ENCODE measurements at places on chromosomes 1 and 21. TPM values are rescaled to one million over a fixed set of nuclear protein-coding genes. Genes with fewer than 3 reads are reported as not detected.
A peak's percentile ranks its signal among the peaks of the same experiment; 100 is the strongest.

The ZFP69B gene
- 2.3 TPM for total RNA-seq

The TCHH gene
- not detected for total RNA-seq

The NKAIN1 gene
- total RNA-seq, result not detected

The RPF1 gene
- total RNA-seq, result 37.5 TPM

The HSD3B2 gene
- total RNA-seq, result 3.9 TPM

GRCh38 chr1:186735463-186735862, 55.2 kb upstream of the PTGS2 start:
- H3K4me3 ChIP-seq, result no peak overlapping the region
- DNase-seq, result no peak
- no peaks in the 10 kb centered on the region for H3K27me3 ChIP-seq
- H3K4me1 ChIP-seq, result no peaks in the 10 kb centered on the region
- no peak overlapping the region for H3K27ac ChIP-seq

DNA sequence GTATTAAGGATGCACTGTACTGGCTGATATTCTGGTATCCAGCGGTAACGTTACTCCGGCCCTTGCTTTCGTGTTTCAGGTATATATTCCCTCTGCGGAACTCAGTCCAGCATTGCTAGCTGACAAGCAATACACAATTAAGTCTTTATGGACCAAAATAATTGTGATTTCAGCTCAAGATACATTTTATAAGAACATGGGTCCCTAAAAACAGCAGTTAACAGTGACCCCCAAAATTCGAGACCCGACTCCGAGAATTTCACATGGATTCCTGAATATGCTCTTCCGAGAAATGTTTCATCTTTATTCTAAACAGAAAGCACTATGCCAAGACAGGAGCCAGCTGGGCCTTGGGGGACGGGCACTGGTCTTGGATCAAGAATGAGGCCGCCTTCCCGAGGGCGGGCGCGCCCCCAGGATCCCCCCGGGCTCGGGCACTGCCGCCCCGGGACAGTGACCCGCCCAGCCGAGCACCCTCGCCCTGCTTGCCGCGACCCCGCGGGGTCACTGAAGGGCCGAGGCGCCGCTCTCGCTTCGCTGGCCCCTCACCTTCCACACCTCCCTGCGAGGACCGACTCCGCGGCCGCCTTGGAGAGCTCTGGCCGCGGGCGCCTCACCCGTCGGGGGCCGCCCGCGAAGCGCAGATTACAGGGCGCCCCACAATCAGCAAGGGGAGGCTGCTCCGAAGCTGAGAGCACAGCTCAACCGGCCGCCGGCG, 610 bp downstream of the SCYL3 start:
- peak overlapping the region; percentile 74 for H3K4me3 ChIP-seq
- DNase-seq, result no peak
- H3K36me3 ChIP-seq, result peaks cover 7% of the 10 kb centered on the region
- H3K27ac ChIP-seq, result peak overlapping the region; percentile 95

DNA sequence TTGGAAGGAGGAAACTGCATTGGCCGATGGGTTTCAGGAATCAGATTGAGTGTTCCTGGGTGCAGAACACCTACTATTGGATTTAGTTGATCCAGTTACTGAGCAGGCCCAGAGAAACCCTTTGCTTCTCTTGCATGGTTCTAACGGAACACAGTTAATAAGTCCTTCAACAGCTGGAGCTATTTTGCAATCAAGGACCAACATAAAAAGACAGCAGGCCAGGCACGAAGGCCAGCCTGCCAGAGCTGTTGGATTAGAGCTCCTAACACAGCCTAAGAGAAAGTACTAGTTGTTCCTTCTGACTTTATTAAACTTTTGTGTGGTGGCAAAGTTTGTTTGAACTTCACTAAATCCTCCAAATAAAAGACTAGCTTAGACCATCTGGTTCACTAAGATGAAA, 148.0 kb upstream of the LMO4 start:
- no peaks in the 10 kb centered on the region for H3K4me1 ChIP-seq
- H3K36me3 ChIP-seq, result no peaks in the 10 kb centered on the region
- H3K27ac ChIP-seq, result no peak overlapping the region
- DNase-seq, result no peak
- H3K4me3 ChIP-seq, result no peak overlapping the region

DNA sequence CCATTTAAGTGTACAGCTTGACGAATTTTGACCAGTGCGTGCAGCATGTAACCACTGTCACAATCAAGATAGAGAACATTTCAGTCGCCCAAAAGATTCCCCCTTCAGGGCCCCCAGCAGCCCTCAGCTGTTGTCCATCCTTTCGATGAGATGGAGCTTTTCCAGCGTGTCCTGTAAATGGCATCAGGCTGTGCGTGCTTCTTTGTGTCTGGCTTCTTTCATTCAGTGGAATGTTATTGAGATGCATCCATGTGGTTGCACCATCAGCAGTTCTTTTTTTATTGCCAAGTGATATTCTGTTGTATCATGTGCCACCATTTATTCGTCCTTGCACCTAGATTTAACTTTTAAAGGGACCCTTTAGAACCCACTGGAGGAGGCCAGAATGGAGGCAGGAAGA, 21.9 kb downstream of the UBE2Q1 start:
- H3K4me3 ChIP-seq, result no peak overlapping the region
- peaks cover 3% of the 10 kb centered on the region for H3K36me3 ChIP-seq
- DNase-seq, result no peak
- H3K27me3 ChIP-seq, result no peaks in the 10 kb centered on the region
- no peaks in the 10 kb centered on the region for H3K4me1 ChIP-seq

- no peak for DNase-seq
- no peaks in the 10 kb centered on the region for H3K4me1 ChIP-seq
- H3K27me3 ChIP-seq, result no peaks in the 10 kb centered on the region
- H3K36me3 ChIP-seq, result no peaks in the 10 kb centered on the region
Observed at GRCh38 chr1:231274119-231274825, 33.3 kb downstream of the GNPAT start.

DNA sequence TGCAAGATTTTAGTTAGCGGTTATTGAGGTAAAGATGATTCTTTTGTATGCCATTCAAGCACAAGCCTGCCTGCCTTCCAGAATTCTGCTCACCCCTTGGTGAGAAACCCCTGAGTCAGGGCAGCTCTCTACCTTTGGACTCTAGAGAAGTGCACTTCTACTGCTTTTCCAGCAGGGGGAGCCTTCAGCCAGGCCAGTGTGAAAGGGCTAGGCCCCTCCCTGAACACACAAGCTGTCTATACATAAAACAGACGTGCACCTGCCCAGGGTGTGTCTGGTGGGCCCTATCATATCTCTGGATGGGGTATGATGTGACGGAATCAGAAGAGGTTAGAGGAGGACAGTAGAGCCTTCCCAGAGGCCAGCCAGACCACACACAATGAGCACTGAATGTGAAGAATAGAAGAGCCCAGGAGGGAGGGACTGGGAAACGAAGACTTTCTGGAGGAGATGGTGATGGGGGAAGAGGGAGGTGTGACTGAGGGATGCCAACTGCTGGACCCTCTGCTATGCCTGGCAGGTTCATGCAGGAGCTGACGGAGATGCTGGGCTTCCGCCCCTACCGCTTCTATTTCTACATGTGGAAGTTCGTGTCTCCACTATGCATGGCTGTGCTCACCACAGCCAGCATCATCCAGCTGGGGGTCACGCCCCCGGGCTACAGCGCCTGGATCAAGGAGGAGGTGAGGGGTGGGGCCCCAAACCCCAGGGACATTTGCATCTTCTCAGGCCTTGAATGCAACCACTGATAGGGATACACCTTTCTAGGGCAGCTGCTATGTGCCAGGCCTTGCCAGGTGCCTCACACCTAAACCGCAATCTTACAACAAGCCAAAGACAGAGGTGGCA, 13.0 kb upstream of the KCNC4 start:
- no peaks in the 10 kb centered on the region for H3K27me3 ChIP-seq
- no peak overlapping the region for H3K27ac ChIP-seq
- no peak overlapping the region for H3K4me3 ChIP-seq
- H3K4me1 ChIP-seq, result no peaks in the 10 kb centered on the region
- no peak for DNase-seq

DNA sequence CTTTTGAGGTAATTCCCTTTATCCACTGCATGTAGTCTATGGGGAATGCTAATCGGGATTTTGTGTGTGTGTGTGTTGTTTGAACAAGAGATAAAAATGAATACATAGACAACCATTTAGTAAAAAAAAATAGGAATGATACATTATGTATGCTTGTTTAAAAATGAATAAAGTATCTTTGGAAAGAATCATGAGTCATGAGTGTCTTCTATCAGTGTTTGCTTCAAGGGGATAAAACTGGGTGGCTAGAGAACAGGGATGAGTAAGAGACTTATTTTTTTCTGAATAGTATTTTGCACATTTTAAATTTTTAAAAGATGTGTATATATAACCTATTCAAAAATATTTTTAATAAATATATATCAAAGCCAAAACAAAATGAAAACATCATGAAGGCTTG, 839.4 kb upstream of the ADGRL4 start:
- H3K27ac ChIP-seq, result no peak overlapping the region
- no peaks in the 10 kb centered on the region for H3K36me3 ChIP-seq
- no peak overlapping the region for H3K4me3 ChIP-seq
- no peaks in the 10 kb centered on the region for H3K4me1 ChIP-seq
- DNase-seq, result no peak

- no peak for DNase-seq
- no peaks in the 10 kb centered on the region for H3K4me1 ChIP-seq
- H3K27ac ChIP-seq, result no peak overlapping the region
Observed at GRCh38 chr1:34768856-34769255, 9.3 kb downstream of the GJB4 start.

GRCh38 chr21:34129901-34130715, 56.7 kb downstream of the MRPS6 start:
- no peak for DNase-seq
- H3K36me3 ChIP-seq, result no peaks in the 10 kb centered on the region
- H3K27ac ChIP-seq, result peak overlapping the region; percentile 83
- no peaks in the 10 kb centered on the region for H3K4me1 ChIP-seq

DNA sequence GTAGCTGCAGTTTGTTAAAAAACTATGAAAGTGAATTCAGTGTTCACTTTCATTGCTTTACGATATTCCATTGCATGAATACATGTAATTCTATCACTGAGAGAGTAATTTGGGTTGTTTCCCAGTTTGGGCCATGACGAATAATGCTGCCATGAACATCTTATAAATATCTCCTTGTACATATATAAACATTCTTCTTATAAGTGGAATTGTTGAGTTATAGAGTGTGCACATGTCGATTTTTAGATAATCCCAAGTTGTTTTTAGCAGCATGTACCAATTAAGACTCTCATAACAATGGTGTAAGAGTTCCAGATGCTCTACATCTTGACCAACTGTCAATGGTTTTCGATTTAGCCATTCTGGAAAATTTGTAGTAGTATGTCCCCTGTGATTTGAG, 40.9 kb downstream of the ALG6 start:
- H3K27ac ChIP-seq, result no peak overlapping the region
- H3K27me3 ChIP-seq, result no peaks in the 10 kb centered on the region
- H3K36me3 ChIP-seq, result no peaks in the 10 kb centered on the region
- no peaks in the 10 kb centered on the region for H3K4me1 ChIP-seq
- H3K4me3 ChIP-seq, result no peak overlapping the region
- no peak for DNase-seq

DNA sequence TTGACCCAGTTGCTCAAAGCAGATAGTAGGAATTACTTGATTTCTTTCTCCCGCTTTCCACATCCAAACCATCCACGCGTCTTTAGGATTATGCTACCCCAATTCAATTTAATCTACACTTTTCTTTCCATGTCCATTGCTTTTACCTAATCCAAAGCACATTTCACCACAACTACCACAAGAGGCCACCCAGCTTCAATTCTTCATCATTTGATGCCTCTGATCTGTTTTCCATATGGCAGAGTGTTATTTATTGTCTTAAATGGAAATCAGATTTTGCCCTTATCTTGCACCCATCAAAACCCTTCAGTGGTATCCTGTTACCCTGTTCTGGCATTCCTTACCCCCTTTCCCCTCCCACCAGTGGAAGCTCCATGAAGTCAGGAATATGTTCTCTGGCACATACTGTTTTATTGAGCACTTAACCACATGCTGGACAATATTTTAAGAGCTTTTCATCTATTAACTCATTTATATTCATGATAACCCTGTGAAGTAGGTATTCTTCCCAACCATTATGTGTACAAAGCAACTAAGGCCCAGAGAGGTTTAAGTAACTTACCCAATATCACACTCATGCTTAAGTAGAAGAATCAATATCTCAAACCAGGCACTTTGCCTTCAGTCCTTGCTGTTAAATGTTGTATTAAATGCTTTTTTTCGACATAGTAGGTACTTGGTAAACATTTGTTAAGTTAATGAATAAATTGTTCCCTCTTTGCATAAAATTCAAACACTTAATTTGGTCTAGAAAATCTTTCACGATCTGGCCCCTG, 34.6 kb downstream of the CLIC4 start:
- H3K27ac ChIP-seq, result no peak overlapping the region
- DNase-seq, result no peak
- no peak overlapping the region for H3K4me3 ChIP-seq
- no peaks in the 10 kb centered on the region for H3K27me3 ChIP-seq

- H3K4me3 ChIP-seq, result no peak overlapping the region
- no peaks in the 10 kb centered on the region for H3K36me3 ChIP-seq
- H3K4me1 ChIP-seq, result no peaks in the 10 kb centered on the region
- no peak overlapping the region for H3K27ac ChIP-seq
Observed at GRCh38 chr1:15070145-15070748, 83.3 kb upstream of the TMEM51 start.

DNA sequence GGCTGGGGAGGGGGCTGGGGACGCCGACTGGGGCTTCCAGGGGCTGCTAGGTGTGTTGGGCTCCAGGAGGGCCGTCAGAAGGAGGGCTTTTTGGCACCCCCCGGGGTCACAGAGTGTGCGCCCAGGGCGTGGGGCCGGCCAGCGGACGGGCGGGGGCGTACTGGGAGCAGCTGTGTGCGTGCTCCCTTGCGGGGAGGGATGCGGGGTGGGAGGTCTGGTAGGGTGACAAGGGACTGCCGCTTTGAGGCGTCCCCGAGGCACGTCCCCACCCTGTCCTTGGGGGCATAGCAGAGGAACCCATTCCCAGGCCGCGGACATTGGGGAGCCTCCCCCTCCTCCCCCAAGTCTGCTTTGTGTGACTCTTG, 1.1 kb downstream of the FOXO6 start:
- DNase-seq, result no peak
- H3K4me3 ChIP-seq, result peak overlapping the region; percentile 79
- H3K27ac ChIP-seq, result no peak overlapping the region
- H3K36me3 ChIP-seq, result no peaks in the 10 kb centered on the region
- H3K27me3 ChIP-seq, result peaks cover 33% of the 10 kb centered on the region

DNA sequence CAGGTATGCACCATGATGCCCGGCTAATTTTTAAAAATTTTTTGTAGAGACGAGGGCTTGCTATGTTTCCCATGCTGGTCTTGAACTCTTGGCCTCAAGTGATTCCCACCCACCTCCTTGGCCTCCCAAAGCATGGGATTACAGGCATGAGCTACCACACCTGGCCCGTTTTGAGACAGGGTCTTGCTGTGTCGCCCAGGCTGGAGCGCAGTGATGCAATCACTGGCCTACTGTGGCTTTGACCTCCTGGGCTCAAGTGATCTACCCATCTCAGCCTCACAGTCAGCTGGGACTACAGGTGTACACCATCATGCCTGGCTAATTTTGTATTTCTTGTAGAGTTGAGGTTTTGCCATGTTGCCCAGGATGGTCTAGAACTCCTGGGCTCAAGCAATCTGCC, 7.5 kb upstream of the SH3D21 start:
- H3K27me3 ChIP-seq, result no peaks in the 10 kb centered on the region
- H3K4me3 ChIP-seq, result no peak overlapping the region
- H3K36me3 ChIP-seq, result peaks cover 10% of the 10 kb centered on the region
- no peak for DNase-seq
- H3K4me1 ChIP-seq, result no peaks in the 10 kb centered on the region

GRCh38 chr1:6392809-6393399, 663 bp downstream of the ACOT7 start:
- no peaks in the 10 kb centered on the region for H3K27me3 ChIP-seq
- peaks cover 12% of the 10 kb centered on the region for H3K4me1 ChIP-seq
- H3K36me3 ChIP-seq, result no peaks in the 10 kb centered on the region
- H3K4me3 ChIP-seq, result peak overlapping the region; percentile 79
- DNase-seq, result no peak

Data from tibial nerve (tissue), 4 donors.